Subcutaneous preadipocyte (primary cell): ENCODE measurements at places on chromosomes 5 and 9. TPM values are rescaled to one million over a fixed set of nuclear protein-coding genes. Genes with fewer than 3 reads are reported as not detected.

The SPRY4 gene
- total RNA-seq = 14.7 and 45.2 TPM in 2 replicates

The SLCO6A1 gene
- not detected in 2 replicates for total RNA-seq

The AGXT2 gene
- not detected in 2 replicates for total RNA-seq

The PAEP gene
- not detected in 2 replicates for total RNA-seq

The IL9 gene
- not detected in 2 replicates for total RNA-seq

The MTX3 gene
- total RNA-seq = 9.6 and 11.5 TPM in 2 replicates

The SVEP1 gene
- total RNA-seq = 16.2 and 16.4 TPM in 2 replicates

The LHX6 gene
- total RNA-seq = under 0.01 TPM in 1 of 2 replicates, not detected in the other

The ADAMTS19 gene
- 0.39 and 0.73 TPM in 2 replicates for total RNA-seq

The SNCB gene
- total RNA-seq = 1.2 TPM in 1 of 2 replicates, not detected in the other

The MYORG gene
- total RNA-seq = 0.73 and 0.78 TPM in 2 replicates

The ITGA2 gene
- 6.6 and 31.7 TPM in 2 replicates for total RNA-seq

The PRRT1B gene
- not detected in 2 replicates for total RNA-seq

The ENDOG gene
- 20.6 and 22.7 TPM in 2 replicates for total RNA-seq

The EPB41L4B gene
- under 0.01 TPM in 2 replicates for total RNA-seq

The LHX2 gene
- total RNA-seq = not detected in 2 replicates

The NACC2 gene
- total RNA-seq = 15.8 and 25.6 TPM in 2 replicates

The ARID3C gene
- total RNA-seq = under 0.01 TPM in 1 of 2 replicates, not detected in the other

The IL3 gene
- not detected in 2 replicates for total RNA-seq

The TRIM36 gene
- total RNA-seq = under 0.01 and 0.39 TPM in 2 replicates

The GABRB2 gene
- total RNA-seq = not detected in 2 replicates

The CLINT1 gene
- total RNA-seq = 56.6 and 83.1 TPM in 2 replicates

The S100Z gene
- total RNA-seq = not detected in 2 replicates

The DOCK2 gene
- total RNA-seq = 1.2 and 3.7 TPM in 2 replicates

The TNFSF8 gene
- not detected in 2 replicates for total RNA-seq

The LYSMD3 gene
- 10.7 and 12.1 TPM in 2 replicates for total RNA-seq
